ENCODE measurements at places on chromosomes 12 and 14. TPM values are rescaled to one million over a fixed set of nuclear protein-coding genes. Genes with fewer than 3 reads are reported as not detected.

SLC11A2 gene
- 45.6 TPM for total RNA-seq

GRCh38 chr12:89875225-89875624 lies 166.6 kb upstream of the ATP2B1 start:
- no peak for DNase-seq

WDHD1 gene
- 93.7 TPM for total RNA-seq

GRCh38 chr14:94348836-94349235 lies 25.7 kb upstream of the SERPINA6 start:
- DNase-seq: no peak

DNA sequence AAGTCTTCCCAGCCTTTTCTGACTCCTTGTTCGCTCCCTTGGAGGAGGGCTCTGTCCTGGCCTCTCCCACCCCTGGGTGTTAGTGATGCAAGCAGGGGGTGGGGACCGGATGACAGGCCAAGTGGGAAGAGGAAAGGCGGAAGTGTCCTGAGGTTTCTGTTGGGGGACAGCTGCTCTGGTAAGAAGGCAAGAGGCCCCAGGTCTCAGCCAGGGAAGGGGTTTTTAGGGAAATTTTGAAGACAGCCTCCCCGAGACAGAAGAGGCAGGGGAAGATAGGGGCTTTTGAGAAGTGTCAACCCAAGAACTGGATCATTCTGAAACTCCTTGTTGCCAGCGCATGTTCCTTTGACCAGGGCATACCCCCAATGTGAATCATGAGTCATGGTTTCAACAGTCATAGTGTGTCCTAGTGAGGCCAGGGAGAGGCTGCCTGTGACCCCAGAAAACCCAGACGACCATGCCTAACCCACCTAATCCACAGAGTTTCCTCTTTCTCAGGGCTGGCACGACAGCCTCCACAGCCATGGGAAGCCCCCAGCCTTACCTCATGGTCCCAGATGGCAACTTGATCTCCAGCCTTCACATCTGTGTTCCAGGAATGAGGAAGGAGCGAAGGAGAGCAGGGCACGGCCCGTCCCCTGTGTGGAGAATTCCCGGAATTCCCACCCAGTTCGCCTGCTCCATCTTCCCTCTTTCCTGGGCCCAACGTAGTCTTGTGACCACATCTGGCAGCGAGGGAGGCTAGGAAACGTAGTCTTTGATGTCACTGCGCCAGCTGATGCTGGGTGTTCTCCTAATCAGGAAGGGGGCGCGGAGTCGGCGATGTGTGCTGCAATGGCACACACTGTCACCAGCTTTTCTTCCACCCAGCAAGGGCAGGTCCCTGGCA lies 4.9 kb upstream of the GPR132 start:
- DNase-seq: peak; percentile 28

GRCh38 chr12:49505672-49506071 lies 33.2 kb upstream of the KCNH3 start:
- DNase-seq: no peak

DNA sequence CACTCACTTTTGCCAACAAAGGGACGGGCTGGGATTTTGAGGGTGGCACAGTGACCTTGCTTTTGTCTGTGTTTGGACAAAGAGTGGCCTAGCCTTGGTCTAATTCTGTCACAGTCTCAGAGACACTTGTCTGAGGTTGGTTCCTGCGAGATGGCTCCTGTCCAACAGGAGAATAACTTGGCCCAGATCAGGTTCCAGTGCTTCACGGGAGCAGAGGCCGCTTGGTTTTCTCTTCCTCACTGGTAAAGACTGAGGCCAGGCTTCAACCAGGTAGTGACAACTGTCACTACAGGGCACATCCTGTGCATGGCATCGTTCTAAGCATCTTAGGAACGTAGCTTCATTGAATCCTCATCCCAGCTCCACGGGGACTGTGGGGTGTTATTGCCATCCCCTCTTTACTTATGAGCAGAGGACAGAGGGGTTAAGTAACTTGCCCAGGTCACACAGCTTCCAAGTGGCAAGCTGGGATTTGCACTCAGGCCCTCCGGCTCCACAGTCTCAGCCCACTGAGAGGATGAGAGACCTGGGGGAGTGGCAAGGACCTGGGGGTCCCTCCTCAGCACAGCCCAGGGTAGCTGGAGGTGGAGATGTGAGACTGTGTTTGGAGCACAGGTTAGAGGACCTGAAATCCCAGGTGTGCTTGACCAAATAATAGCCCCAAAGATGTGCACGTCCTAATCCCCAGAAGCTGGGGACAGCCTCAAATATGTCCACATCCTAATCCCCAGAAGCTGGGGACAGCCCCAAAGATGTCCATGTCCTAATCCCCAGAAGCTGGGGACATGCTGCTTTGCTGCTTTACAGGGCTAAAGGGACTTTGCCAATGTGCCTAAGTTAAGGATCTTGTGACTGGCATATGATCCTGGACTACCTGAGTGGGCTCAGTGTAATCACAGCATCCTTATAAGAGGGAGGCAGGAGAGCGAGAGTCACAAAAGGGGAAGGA lies 179.2 kb upstream of the RTL1 start:
- no peak for DNase-seq

DPY19L2 gene
- 4.9 TPM for total RNA-seq

DNA sequence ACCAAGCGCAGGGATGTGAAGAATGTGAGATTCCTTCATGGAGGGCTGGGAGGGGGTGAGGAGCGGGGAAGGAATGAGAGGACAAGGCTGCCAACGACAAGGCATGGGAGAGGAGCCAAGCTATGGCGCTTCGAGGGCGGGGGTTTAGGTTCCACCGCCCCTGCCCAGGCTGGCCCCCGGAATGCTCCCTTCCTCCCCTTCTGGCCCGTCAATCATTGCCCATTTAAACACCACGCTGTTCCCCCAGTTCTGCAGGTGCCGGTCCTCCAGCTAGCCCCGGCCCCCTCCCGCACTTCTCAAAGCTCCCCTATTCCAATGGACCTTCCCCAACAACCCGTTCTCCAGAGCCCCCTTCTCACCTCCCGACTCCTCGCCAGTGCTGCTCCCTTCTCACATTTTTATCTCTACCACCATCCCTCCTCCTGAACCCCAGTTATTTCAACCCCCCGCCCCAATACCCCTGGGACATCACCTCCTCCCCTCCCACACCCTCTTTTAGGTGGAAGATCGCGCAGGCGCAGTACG lies 428 bp downstream of the RNF41 start:
- DNase-seq: peak; percentile 64

- DNase-seq: no peak
Observed at GRCh38 chr12:23585156-23585781, 364.2 kb downstream of the SOX5 start.

GRCh38 chr12:112308161-112308560 lies 74.1 kb downstream of the HECTD4 start:
- no peak for DNase-seq

- DNase-seq: no peak
Observed at GRCh38 chr14:101257551-101257950, 303.7 kb upstream of the DIO3 start.

DNA sequence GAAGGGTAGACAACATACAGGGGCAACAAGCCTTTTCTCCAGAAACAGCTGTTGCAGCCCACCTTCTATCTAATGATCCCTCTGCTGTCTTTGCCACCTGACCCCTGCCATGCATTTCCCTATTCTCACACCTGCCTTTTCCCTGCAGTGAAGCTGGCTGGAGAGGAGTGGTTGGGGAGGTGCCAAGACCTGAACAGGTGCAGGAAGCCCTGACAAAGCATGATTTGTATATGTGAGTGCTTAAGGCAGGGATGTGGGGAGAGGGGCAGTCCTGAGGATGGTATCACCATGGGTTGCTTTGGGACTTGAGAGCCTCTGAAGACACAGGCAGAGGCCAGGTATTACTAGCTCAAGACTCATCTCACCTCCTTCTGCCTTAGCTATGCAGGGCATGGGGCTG lies 2.9 kb upstream of the PFDN5 start:
- no peak for DNase-seq

- DNase-seq: no peak
Observed at GRCh38 chr12:72521326-72521725, 249.2 kb downstream of the TRHDE start.

DNA sequence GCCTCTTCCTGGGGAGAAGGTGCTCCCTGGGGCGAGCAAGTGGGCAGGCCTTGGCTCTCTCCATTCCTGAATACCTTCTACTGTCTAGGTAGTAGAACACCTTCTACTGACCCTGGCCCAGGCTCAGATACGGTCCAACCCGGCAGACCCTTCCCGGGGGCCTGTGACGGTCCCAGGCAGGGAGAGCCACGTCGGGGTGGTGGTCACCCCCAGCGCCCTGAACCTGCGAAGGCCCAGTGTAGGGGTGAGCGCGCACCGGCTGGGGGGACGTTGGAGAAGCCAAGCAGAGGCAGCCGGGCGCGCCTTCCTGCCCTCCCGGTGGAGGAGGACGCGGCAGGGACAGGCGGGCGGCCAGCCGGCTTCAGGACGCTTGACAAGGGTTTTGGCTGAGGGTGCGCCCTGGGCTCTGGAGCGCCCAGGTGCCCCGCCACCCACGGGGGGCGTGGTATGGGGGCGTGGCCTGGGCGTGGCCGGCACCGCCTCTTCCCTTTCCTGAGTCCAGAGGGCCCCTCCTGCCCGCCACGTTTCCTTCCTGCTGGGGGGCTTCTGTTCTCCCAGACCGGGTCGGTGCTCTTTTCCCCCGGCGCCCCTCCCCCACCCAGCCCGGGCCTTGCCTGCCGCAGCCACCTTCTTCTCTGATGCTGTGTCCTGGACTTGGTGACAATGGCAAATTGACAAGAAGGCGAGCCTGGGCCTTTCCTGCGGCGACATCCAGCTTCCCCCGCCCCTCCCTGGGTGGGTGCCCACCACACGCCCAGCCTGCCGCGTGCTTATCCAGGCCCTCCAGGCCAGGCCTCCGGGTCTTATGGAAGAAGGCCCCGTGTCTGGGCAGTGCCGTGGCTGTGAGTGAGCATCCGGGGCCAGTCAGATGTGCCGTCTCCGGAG lies 24.5 kb upstream of the PPP1R13B start:
- peak; percentile 85 for DNase-seq

GRCh38 chr12:111093428-111094142 lies 173.2 kb upstream of the MYL2 start:
- DNase-seq: no peak

DNA sequence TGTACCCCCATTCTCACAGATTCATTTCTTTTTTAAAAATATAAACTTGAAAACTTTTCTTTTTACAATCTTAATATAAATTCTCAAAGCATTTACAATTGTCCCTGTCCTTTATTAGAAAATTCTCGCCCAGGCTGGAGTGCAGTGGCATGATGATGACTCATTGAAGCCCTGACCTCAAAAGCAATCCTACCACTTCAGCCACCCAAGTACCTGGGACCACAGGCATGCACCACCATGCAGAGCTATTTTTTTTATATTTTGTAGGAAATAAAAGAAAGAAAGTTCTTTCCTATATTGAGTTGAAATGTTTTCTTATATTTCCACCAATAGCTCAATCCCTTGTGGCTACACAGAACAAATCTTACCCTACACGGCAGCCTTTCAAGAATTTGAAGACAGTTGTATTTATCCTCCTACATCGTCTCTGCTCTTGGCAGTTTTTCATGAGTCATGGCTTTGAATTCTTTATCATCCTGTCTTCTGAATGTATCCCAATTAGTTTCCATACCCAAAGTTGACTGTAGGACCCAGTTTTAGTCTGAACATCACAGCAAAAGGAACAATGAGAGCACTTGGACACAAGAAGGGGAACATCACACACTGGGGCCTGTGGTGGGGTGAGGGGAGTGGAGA lies 52.4 kb downstream of the SYT1 start:
- no peak for DNase-seq

ARG2 gene
- total RNA-seq: 35.5 TPM

DNA sequence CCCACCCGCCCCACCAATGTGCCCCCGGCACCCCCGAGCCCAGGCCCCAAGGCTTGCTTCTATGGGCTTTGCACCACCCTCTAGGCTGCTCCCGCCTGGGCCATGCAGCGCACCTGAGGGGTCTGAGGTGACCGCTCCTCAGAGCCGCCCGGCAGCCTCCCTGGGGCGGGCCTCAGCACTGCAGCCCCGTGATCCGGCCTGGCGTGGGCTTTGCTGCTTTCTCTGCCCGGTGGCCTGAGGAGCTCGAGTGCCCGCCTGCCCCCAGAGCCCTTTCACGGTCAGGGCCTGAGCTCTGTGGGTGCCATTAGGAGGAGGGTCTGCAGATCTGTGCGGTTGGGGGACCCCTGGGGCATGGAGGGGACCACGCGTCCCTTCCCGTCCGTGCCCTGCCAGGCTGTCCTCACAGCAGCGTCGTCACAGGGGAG lies 6.2 kb downstream of the MTA1 start:
- no peak for DNase-seq

All from H9 (cell line).